ENCODE measurements at places on chromosomes 1 and 21.
A peak's percentile ranks its signal among the peaks of the same experiment; 100 is the strongest.

- no peak for DNase-seq
Measured at GRCh38 chr1:169680377-169681019, 30.9 kb downstream of the SELL start.

DNA sequence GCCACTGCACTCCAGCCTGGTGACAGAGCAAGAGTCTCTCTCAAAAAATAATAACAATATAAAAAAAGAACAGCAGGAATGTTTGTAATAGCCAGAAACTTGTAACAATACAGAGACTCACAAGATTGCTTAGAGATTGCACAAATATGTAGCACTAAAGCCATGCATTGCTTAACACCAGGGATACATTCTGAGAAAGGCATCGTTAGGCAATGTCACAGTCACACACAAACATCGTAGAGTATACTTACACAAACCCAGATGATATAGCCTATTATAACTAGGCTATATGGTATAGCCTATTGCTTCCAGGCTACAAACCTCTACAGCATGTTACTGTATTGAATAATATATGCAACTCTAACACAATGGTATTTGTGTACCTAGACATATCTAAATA lies 45.3 kb downstream of the GPATCH2 start:
- DNase-seq, result no peak

DNA sequence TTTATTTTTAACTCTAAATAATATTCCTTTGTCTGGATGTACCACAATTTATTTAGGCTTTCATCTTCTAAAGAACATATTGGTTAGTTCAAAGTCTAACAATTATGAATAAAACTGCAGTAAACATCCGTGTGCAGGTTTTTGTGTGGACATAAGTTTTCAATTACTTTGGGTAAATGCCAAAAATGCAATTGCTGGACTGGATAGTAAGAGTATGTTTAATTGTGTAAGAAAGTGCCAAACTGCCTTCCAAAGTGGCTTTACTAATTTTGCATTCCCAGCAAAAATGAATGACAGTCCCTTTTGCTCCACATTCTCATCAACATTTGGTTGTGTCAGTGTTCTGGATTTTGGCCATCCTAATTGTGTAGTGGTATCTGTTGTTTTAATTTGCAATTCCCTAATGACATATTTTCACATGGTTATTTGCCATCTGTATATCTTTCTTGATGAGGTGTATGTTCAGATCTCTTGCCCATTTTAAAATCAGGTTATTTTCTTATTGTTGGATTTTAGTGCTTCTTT lies 113.8 kb downstream of the DPYD start:
- no peak for DNase-seq

DNA sequence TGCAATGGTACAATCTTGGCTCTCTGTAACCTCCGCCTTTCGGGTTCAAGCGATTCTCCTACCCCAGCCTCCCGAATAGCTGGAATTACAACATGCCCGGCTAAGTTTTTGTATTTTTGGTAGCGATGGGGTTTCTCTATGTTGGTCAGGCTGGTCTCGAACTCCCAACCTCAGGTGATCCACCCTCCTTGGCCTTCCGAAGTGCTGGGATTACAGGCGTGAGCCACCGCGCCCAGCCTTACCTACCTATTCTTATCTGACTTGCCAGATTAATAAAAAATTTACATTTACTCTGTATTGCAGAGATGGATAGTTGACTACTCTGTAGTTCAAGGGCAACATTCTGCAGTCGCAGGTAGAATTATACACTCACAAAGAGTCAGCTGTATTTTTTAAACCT lies 359.6 kb downstream of the KCTD3 start:
- DNase-seq, result no peak

- DNase-seq, result no peak
Measured at GRCh38 chr1:203481196-203481595, 5.6 kb downstream of the PRELP start.

GRCh38 chr1:17955302-17956285 lies 152.0 kb upstream of the IGSF21 start:
- DNase-seq, result no peak

GRCh38 chr1:154521695-154522094 lies 19.5 kb upstream of the SHE start:
- DNase-seq, result no peak

DNA sequence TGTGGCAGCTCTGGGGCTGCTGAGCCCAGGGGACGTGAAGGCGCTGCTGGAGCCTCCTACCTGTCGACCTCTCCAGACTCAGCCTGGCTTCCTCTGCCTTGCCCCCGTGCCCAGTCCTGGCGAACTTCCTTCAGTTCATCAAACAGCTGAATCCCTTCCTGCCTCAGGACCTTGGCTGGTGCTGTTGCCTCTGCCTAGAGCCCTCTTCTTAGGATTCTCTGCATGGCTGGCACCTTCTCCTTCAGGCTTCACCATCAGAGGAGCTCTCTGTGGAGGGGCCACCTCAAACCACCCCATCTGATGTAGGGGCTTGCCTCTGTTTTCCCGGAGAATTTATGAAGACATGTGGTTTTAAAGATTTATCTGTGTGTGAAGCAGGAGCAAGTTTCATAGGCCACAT lies 23.4 kb upstream of the ATF3 start:
- no peak for DNase-seq

DNA sequence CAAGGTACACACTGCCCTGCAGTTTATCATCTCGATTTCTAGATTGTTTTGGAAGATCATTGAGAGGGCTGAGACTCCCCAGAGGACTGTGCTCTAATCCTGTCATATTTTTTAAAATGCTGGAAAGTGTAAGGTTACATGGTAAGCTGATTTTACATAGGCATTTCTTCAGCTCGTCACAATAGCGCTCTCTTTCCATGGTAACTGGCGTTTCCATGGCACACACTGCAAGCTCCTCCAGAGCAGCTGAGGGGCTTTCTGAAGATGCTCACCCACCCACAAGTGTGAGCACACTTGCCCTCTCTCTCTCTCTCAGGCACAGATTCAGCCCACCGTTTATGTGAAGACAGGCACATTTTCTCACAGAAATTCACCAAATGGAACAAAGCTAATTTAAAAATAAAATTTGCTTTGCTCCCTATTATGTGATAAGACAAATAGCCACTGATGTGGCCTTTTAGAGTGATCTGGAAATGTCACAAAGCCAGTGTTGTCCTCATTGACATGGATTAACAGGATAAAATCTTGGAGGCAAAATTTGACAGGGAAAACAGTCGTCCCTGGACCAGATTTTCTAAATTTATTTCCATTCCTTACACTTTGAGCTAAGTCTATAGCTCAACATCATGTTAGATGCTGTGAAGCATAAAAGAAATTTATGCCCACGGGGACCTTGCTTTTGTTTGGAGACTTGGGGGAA lies 421.5 kb downstream of the RWDD3 start:
- no peak for DNase-seq

- no peak for DNase-seq
Measured at GRCh38 chr1:39754026-39754570, 15.4 kb downstream of the PPIE start.

DNA sequence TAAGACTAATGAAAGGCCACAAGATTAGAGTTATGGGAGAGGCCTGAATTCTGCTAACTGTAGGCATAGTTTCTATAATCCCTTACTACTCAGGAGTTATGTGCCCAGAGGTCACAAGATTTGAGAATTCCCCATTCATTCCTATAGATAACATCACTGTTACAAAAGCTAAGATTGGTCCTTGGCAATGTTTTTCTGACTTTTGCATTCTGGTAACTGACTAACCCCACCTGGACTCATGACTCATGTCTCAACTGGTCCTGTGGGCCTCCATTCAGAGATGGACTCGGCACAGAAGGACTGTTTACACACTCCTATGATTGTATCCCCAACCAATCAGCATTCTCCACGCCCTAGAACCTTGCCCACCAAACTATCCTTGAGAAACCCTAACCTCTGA lies 249.0 kb upstream of the ZP4 start:
- no peak for DNase-seq

- no peak for DNase-seq
Measured at GRCh38 chr1:200857804-200858203, 15.0 kb upstream of the GPR25 start.

GRCh38 chr1:39398278-39399021 lies 93.0 kb upstream of the BMP8A start:
- DNase-seq, result peak; percentile 91

- DNase-seq, result no peak
Measured at GRCh38 chr1:184210862-184211261, 159.3 kb downstream of the TSEN15 start.

DNA sequence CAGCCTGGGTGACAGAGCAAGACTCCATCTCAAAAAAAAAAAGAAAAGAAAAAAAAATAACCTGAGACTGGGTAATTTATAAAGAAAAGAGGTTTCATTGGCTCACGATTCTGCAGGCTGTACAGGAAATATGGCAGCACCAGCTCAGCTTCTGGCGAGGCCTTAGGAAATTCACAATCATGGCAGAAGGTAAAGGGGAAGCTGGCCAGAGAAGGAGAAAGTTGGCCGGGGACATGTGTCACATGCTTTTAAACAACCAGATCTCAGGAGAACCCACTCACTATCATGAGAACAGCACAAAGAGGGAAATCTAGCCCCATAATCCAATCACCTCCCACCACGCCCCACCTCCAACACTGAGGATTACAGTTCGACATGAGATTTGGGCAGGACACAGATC lies 125.3 kb downstream of the DISP1 start:
- DNase-seq, result no peak

DNA sequence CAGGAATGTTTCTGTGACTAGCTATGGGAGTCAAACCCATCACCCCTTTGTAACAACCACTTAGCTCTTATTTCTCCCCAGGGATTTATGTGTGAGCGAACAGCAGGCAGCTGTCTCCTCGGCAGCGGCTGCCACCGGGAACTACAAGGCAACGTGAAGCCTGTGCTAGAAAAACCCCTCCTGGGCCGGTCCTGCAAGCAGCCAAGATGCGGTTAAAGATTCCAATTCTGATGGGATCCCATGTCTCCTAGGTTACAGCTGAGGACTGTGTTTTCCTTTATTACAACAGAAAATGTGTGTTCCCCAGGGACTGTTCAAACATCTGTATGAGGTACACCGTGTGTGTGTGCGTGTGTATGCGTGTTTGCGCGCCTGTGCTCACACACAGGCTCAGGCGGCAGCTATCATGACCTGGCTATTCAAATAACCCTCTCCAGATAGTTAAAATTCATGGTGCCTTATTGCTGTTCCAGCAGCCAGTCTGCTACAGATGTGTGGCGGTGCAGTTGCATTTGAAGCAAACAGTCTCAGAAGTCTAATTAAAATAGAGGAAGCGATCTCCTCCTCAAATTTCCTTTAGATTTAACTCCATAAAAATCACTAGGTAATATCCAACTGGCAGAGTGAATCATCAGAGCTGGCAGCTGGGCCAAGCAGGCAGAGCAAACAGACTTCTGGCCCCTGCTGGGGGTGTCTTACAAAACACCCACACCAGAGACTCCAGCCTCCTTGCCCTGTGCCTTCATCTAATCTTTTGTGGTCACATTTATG lies 68.0 kb downstream of the LMX1A start:
- DNase-seq, result no peak

DNA sequence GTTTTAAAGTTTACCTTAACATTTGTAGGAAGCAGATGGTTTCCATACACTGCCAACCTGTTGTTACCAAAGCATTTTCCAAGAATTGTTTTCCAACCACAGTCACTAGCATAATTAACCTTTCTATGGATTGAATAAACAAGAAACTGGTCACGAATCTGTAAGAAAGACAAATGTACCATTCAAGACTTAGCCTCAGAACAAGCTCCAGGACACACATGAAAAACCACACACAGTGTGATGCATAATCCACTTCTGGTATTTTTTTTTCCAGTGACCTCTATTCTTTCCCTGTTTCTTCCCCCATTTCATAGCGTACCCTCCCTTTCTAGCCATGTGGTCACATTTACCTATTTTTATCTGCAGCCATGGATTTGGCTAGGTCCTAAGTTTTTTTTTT lies 29.6 kb upstream of the C1orf87 start:
- DNase-seq, result no peak

- DNase-seq, result peak; percentile 27
Measured at GRCh38 chr1:31855038-31855845, 39.4 kb upstream of the SPOCD1 start.

GRCh38 chr1:197224160-197224559 lies 43.9 kb upstream of the CRB1 start:
- no peak for DNase-seq

DNA sequence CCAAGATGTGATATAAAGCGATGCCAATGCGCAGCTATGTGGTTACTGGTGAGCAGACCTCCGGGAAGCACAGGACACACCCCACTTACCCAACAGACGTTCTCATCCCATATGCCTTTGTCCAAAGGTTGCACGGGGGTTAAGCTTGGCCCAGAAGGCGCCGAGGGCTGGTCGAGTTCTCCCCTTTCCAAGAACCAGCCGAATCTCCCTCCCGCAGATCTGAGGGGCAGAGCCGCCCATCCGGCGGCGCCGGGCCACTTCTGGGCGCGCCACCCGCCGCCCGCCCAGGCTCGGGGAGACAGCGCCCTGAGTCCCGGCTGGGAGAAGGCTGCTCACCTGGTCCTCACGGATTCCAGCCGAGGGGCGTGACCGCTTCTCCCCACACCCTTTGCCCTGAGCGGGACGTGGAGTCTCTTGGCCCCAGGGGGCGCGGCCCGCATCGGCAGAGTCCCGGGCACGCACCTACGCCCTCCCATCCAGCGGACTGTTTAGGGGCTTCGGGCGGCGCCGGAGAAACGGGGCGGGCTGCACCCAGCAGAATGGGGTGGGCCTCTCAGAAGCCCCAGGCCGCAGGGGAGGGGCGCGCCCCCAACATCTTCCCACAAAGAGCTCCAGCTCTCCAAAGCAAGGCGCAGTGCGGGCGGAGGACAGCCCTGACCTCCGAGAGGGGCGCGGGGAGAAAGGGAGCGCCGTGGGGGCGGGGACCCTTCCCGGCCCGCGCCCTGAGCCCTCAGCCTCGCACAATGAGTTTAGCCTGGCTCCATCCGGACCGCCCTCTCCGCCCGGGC lies 615 bp downstream of the GPR161 start:
- DNase-seq, result no peak

DNA sequence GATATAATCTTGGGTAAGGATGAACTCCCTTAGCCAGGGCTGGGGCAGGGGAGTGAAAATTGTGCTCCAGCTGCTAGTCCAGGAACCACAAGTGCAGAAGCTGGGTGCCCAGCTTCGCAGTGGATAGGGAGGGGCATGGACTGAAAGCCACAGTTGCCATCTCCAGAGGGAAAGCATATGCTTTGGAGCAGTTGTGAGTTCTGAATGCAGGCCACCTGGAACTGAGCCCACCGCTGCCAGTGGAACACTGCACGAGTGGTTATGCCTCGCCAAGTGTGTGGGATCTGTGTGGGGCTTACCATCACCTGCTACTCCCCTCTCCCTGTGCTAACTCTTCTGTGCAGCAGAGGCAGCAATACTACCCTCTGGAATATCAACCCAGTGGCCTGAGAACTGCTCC lies 158.4 kb upstream of the DPT start:
- DNase-seq, result no peak
